ENCODE measurements at places on chromosomes 11 and 22.

DNA sequence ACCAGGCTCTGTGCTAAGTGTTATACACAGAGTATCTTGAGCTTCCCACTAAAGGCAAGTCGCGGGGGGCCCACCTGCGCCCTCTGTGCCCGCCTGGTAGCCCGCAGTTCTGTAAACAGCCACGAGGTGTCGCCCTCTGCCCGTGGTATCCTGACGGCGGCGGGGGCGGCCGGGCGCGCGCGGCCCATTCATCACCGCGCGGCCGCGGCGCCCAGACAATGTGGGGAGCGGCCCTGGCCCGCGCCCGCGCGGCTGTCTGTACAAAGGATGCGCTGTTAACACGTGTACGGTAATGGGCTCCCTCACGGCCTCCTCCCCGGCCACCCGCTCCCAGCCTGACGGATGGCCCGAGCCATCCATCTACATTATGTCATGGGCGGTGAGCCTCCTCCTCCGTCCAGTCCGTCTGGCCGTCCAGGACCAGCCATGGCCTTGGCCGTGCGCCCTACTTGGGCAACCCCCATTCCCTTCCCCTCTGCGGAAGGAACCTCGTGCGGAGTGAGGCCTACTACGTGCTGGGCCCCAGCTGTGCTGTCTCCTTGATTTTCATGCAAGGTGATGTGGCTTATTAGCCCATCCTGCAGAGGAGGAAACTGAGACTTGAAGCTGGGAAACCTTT lies 99.4 kb downstream of the MIAT start:
- peak; percentile 59 for DNase-seq

GRCh38 chr11:43511959-43512358 lies 153.2 kb downstream of the TTC17 start:
- no peak for DNase-seq

DNA sequence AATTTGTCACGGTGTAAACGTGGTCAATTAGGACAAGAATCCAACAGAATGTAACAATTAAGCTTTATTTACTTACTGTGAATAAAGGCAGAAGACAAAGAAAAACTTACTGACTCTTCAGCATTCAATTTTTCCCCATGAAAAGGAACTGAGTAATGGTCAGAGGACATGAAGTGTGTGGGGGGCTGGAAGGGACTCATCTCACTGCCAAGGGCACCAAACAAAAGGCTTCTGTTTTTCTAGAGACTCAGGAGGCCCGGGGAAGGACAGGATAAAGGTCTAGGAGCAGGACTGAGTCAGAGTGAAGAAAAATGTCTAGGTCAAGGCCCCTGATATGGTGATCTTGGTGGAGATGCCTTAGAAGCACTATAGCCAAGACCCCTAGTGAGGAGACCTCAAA lies 564.2 kb upstream of the ANO5 start:
- no peak for DNase-seq

DNA sequence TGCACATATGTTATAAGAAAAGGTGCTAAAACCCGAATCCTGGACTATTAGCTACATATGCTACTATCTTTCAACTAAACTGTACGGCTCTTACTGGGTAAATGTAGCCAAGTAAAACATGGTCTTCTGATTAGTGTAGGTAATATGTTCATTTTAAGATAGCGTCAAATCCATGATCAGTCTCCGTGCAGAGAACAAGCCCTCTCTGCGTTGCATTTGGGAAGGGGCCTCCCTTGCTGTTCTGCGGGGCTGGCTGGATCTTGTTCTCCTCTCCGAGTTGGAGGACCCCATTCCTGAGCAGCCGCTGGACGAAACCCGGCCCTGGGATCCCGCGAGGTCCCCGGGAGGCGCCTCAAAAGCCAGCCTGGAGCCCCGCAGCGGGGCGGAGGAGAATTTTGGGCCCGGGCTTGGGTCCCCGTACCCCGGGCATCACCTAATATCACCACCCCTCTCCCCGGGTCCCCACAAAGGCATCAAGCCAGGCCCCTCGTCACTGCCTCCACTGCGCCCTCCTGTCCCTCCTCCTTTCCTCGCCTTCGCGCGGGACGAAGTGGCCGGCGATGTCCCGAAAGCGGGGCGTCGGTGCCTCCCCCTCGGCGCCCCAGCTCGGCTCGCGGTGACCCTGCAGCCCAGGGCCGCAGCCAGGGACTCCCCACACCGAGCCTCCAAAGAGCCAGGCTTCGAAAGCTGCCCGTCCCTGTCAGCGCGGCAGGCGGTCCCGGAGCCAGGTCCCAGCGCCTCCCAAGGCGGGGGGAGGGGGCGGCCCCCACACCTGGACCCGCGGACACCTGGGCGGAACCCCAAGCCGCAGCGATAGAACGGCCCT lies 54.5 kb upstream of the FBXO3 start:
- no peak for DNase-seq

DNA sequence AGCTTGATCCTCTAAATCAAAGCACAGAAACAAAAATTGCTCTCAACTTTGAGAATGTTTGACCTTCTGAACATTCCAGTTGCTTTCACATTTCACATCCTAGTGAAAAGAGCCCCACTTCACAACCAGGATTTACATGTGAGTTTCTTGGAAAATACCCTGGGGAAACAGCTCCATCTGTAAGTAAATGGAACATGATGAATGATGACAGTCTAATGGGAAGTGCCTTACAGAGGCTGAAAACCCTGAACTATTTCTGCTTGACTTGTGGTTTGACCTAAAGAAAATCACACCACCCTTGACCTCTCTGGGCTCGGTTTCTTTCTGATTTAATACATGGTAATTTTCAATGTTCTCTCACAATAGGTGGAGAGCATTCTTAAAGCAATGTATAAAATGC lies 499.4 kb upstream of the API5 start:
- DNase-seq = no peak

GRCh38 chr11:120339394-120339890 lies 3.2 kb downstream of the ARHGEF12 start:
- no peak for DNase-seq

Data from activated T-cell treated with anti-CD3 and anti-CD28 coated beads, Interleukin-2, amount 50 U/mL, for 24 hours (primary cell).